Stimulated activated CD8-positive, alpha-beta memory T cell treated with anti-CD3 and anti-CD28 coated beads, Interleukin-7, amount 100 ng/mL, for 1 hour (primary cell): ENCODE measurements at places on chromosomes 6 and 20.

DNA sequence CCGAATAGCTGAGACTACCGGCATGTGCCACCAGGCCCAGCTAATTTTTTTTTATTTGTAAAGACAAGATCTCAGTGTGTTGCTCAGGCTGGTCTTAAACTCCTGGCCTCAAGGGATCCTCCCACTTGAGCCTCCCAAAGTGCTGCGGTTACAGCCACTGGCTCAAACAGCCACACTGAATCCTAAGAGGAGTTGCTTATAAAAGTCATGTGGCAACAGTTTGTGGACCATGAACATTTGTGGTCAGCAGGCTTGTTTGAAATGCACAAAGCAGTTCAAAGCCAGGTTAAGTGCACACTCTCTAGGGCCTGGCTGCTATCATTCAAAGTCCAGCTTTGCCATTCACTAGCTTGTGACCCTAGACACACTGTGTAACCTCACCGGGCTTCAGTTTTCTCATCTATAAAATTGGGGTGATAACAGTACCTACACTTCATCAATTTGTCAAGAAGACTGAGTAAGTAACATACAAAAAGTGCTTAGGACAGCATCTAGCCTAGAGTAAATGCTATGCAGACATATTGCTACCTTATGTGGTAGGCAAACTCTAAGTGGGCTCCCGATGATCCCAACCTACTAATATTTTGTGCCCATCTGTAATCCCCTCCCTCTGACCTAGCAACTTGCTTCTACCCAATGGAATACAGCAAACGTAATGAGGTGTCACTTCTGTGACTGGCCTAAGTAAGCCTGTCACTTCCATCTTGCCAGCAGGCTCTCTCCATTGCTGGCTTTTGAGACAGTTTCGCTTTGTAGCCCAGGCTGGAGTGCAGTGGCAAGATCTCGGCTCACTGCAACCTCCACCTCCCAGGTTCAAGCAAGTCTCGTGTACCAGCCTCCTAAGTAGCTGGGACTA is 122.9 kb downstream of the ZMYND8 start:
- DNase-seq: no peak

GRCh38 chr6:149055195-149055899 is 262.2 kb upstream of the TAB2 start:
- no peak for DNase-seq

DNA sequence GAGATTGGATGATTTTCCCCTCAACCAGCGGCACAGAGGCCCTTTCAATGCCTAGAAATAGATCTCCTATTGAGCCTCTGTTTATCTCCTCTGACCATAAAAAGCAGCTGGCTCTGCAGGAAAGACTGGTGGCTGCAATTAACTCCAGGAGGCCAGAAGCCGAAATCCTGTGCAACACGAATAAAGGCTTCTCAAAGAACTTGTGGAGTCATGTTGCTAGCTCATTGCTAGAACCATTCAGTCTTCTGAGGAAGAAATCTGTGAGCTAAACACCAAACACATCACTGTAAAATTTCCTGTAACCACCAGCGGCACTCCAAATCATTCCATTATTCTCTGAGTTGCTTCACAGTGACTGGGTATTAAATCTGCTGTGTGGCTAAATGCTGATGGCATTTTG is 49.1 kb upstream of the TPD52L1 start:
- DNase-seq: no peak

DNA sequence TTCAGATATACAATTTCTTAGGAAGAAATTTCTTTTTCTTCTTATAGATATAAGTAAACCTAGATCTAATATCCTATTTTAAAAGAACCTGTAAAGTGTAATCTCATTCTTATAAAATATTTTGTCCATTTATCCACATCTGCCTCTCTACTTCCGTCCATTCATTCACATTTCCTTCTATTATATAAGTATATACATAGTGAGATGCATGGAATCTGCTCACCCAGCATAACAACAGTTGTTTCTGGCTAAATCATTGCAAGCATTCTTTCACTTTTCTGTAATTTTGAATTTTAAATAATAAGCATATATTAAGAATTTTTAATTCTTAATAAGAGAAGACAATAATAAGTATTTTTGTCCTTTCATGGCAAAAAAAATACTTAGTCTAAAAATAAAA is 45.4 kb downstream of the CEP162 start:
- no peak for DNase-seq

DNA sequence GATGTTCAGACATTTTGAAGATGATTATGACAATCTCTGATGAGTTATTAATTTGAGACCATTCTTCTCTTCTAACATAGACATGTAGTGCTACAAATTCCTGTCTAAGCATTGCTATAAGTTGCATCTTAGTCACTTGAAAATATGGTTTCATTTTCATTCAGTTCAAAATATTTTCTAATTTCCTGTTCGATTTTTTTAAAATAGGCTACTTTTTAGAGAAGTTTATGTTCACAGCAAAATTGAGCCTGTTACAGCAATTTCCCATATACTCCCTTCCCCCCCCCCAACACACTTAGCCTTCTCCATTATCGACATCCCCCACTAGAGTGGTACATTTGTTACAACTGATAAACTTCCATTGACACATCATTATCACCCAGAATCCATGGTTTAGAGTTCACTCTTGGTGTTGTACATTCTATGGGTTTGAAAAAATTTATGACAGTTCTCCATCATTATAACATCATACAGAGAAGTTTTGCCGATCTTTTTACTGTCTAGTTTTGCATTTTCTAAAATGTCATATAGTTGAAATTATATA is 31.2 kb downstream of the PLAGL1 start:
- DNase-seq: no peak

DNA sequence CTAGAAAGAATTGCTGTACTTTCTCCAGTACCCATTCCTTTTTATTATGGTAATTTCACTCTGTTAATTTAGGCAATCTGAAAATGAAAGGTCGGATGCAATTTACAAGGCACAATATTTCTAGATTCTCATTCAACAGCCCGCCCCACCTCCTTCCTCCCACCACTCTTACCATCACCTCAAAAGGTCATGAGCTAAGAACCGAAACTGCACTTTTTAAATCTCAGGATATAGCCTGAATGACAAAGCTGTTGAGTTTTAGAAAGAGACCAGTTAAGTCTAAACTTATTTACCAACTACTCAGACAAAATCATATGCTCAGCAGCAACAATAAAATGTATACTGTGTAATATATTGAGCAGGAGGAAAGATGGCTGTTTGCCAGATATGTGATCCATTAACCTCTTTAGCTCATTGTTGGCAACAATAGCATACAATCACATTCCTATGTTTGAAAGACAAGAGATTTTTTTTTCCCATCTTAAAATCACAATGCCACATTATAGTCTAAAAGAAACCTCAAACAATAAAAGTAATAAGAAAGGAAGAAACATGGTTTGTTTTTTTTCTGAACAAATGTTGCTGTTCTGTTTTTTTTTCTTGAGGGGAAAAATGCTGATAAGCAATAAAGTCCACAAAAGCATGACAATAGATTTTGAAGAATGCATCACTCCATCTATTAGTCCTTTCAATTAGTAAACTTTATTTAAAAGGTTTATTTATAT is 1.6 kb upstream of the HS3ST5 start:
- no peak for DNase-seq

GRCh38 chr6:159686703-159687102 is 6.3 kb downstream of the SOD2 start:
- no peak for DNase-seq

DNA sequence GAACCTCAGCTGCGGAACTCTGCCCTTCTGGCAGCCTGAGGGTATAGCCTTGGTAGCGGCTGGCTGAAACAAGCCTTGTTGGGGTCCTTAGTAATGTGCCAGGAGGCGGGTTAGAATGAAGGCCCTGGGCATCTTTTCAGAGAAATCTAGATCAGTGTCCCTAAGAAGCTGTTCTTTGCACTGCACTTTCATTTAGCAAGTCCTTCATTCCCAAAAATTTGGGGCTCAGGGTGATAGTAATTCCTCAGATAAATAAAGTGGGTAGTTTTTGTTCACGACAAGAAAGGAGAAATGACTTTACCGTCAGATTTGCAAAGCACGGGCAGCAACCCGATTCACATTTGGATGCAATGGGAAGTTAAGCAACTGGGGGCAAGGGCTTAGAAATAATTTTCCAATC is 3.2 kb downstream of the INSM1 start:
- DNase-seq: no peak

GRCh38 chr6:45127185-45127584 is 200.9 kb upstream of the RUNX2 start:
- no peak for DNase-seq

DNA sequence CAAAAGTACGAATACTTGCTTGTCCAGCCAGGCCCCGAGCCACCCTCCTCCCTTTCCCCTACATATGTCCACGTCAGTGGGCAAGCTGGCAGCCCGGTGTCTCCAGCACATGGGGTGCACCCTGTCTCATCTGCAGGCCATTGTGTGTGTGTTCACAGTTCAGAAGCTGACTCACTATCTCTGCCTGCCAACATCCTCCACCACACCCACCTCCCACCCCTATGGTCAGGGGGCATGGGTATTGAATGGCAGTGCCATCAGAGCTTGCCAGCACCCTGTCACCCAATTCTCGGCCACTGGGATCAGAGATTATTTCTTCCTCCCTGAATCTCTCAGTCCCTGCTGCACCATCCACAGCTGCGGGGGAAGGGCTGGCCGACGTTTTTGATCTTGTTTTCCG is 195.7 kb downstream of the FARS2 start:
- DNase-seq: no peak

- no peak for DNase-seq
Observed at GRCh38 chr20:55386686-55387085, 618.6 kb downstream of the CBLN4 start.

GRCh38 chr6:94751641-94752329 is 825.5 kb upstream of the MANEA start:
- DNase-seq: no peak

GRCh38 chr6:35601331-35602132 is 87.2 kb downstream of the FKBP5 start:
- peak; percentile 17 for DNase-seq

DNA sequence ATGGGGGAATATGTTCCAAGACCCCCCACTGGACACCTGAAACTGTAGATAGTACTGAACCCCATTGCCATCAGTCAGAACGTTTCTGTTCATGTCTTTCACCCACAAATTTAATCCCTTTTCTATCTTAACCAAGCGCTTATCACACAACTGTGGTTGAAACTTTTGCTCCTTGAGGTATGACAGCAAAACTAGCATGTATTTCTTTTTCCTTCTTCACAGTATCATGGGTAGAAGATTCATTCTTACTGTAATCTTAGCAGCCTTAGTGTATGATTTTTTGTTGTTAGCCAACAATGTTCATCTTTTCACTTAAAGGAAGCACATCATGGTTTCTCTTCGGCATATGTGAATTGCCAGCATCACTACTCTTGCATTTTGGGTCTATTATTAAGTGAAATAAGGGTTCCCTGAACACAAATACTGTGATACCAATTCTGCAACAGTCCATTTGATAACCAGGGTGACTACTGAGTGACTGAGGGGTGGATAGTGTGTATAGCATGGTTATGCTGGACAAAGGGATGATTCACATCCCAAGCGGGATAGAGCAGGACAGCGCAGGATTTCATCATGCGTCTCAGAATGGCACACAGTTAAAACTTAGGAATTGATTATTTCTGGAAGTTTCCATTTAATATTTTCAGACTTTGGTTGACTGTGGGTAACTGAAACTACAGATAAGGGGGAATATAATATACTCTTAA is 41.8 kb downstream of the KCNS1 start:
- DNase-seq: no peak

- no peak for DNase-seq
Observed at GRCh38 chr20:1403624-1404023, 10.8 kb upstream of the FKBP1A start.

GRCh38 chr20:37192137-37192854 is 12.9 kb upstream of the MROH8 start:
- DNase-seq: peak; percentile 33

- no peak for DNase-seq
Observed at GRCh38 chr6:109794201-109794923, 103.3 kb downstream of the FIG4 start.
